CD4-positive, alpha-beta T cell treated with Interleukin-12 subunit alpha and Interleukin-12 subunit beta, for 1 hour (primary cell): ENCODE measurements at places on chromosomes 2 and 18.
A peak's percentile ranks its signal among the peaks of the same experiment; 100 is the strongest.

- DNase-seq = no peak
These were observed 78.5 kb downstream of the PRKCE start for GRCh38 chr2:45729753-45730512.

- no peak for DNase-seq
These were observed 59.0 kb downstream of the HNMT start for GRCh38 chr2:138023298-138023697.

- DNase-seq = no peak
These were observed 570.1 kb upstream of the SYT4 start for GRCh38 chr18:43847164-43848091.

DNA sequence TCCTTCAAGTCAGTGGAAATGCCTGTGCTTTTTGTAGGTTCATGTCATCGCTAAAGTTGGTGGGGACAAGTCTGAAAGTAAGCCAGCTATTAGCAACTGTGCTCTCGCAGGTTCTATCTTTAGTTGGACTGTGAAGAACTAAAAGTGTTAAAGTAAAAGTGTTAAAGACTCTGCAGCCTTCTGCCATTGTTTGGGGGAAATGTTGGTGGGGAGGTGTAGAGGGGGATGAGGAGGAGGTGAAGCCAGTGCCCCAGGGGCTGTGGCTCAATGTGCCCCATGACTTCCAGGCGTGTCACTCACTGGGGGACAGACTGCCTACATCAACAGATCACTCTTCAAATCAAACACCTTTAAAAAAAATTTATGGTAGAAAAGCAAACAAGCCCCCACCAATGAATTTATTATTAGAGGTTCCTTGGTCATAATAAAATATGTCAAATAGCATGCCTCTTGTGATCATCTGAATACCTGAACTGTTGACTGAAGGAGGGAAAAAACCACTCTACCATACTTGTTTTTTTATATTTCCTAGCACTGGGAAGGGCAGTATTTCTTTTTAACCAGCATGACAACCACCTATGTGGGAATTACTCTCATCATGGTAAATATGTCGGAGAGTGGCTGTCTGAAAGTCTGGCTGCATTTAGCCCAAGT lies 19.3 kb downstream of the TGFA start:
- no peak for DNase-seq

- DNase-seq = no peak
These were observed 335.9 kb downstream of the AGAP1 start for GRCh38 chr2:235829726-235830125.

GRCh38 chr18:42893977-42894376 lies 221.5 kb downstream of the RIT2 start:
- DNase-seq = no peak

GRCh38 chr18:9188359-9189231 lies 52.0 kb downstream of the ANKRD12 start:
- DNase-seq = no peak

- no peak for DNase-seq
These were observed 128.0 kb upstream of the MSH6 start for GRCh38 chr2:47654790-47655562.

GRCh38 chr18:74694436-74694835 lies 96.8 kb downstream of the ZNF407 start:
- no peak for DNase-seq

DNA sequence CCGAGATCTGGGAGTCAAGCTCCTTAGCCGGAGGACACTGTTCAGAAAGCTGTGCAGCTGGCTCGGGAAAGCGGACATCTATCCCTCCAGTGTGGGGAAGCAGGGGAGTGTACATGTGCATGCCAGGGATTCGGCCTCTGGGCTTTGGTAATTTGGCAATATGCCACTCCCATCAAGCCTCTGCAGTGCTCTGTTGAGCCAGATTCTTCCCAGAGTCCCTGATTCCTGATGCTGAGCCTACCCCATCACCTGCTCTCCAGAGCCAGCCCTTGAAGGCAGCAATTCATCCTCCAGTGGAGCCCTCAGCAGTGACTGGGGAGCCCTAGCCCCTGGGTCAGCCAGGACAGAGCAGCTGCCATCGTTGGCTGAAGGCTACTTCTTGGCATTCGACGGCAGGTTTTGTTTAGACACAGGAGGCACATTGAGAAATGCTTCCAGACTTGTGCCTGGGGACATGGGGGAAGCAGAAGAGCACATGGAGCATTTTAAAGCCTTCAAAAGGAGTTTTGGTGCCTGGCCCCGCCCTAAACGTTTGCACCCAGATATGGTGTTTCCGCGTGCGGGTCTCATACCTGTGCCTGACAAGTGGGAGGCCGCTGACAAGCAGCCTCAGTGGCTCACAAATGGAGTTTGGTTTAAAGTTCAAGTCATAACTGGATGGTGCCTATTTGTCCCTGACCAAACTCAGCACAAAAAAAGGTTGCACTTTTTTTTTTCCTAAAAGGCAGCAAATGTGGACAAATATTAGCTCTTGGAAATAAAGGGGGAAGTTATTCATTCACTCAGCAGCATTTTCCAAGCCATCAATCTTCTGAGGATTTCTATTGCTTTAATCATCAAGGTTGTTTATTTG lies 272.8 kb downstream of the CYRIA start:
- DNase-seq = no peak

GRCh38 chr2:206800506-206801417 lies 35.4 kb downstream of the FASTKD2 start:
- peak; percentile 52 for DNase-seq

GRCh38 chr2:128495996-128496547 lies 177.4 kb upstream of the HS6ST1 start:
- no peak for DNase-seq

DNA sequence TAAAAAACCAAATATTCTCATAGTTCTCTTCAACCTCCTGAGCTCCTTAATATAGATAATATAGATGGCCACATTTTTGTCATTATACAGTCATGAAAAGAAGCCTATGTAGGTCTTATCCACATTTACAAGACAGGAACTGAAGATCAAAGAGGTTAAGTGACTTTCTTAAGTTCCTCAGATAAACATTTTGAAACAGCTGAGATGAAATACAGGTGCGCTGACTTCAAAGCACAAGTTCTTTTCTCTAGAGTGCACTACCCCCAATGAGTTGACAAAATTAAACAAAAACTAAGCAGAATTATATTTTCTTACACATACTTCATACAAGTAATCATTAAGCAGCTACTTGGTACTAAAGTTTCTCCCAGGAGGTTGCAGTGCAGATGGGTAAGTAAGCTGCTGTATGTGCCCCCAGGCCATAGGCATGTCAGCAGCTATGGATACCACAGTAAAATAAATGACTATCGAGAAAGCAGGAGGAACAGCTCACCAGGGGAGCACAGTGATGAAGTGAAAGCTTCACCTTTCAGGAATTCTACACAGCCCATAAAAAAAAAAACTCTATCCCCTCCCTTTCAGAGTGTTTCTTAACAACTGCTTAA lies 199.8 kb downstream of the DPP10 start:
- no peak for DNase-seq

GRCh38 chr2:138493334-138493733 lies 8.2 kb upstream of the SPOPL start:
- no peak for DNase-seq

- no peak for DNase-seq
These were observed 48.5 kb downstream of the ZNF516 start for GRCh38 chr18:76446321-76447257.

GRCh38 chr2:150792780-150793300 lies 305.4 kb upstream of the RND3 start:
- DNase-seq = no peak
